ENCODE measurements at places on chromosomes 3 and 15.

- no peak for DNase-seq
These were observed 354.5 kb upstream of the SOX14 start for GRCh38 chr3:137409584-137409983.

- DNase-seq: no peak
These were observed 7.4 kb downstream of the POC1A start for GRCh38 chr3:52146811-52147210.

DNA sequence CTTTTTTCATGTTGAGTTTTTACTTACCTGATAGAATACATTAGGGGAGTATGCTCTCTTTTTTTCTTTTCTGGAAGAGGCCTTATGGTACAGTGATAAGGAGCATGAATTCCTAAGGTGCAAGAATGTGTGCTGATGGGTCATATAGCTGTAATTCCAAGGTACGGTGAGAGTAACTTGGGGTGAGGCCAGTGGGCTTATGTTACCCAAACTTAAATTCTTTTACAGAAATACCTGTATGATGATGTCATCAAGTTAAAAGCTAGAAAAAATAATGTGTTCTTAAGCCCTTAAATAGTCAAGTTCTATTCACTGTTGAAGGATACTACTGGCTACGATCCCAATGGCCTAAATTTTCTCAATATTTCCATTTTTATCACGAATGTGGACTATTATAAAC lies 111.2 kb downstream of the GMPS start:
- DNase-seq: no peak

DNA sequence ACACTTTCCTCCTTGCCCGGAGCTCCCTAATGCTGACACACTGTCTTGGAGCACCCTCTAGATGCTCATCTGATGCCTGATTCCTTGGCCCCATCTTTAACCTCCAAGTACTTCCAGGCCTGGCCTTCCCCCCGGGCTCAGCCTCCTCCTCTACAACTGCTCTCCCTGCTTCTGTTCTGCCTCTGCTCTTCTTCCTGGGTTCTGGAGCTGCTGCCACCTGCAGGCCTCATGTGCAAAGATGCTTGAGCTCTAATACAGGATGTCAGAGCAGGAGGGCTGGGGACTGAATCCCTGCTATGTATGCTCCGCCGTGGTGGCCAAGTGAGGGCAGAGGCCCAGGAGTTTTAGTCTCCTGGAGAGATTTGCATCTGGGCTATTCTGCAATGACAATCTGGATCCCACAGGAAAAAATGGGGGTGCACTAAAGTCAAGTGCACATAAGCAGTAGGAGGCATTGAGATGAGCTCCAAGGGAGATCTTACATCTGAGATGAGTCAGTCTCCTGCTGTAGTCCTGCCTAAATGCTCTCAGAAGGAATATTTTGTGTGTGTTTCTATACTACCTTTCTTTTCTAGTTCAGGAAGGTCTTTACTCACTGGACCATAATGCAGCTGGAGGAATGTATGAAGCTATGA lies 296.3 kb downstream of the UACA start:
- peak; percentile 40 for DNase-seq

All from NCI-H1092 (cell line).